A172 (cell line): ENCODE measurements at places on chromosomes 12 and 14. TPM values are rescaled to one million over a fixed set of nuclear protein-coding genes. Genes with fewer than 3 reads are reported as not detected.
A peak's percentile ranks its signal among the peaks of the same experiment; 100 is the strongest.

DNA sequence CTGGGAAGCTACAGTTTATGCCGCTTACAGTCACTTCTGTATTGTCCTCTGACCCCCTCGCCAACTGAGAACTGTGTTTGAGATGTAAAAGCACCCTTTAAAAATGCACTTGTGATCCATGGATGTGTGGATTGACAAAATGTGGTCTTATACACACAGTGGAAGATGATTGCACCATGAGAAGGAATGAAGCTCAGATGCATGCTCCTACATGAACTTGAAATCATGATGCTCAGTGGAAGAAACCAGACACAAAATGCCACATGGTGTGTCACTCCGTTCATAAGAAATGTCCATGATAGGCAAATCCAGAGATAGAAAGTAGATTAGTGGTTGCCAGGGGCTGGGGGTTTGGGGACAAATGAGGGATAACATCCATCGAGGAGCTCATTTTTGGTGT, 58.0 kb downstream of the PITPNM2 start:
- DNase-seq, result no peak

DNA sequence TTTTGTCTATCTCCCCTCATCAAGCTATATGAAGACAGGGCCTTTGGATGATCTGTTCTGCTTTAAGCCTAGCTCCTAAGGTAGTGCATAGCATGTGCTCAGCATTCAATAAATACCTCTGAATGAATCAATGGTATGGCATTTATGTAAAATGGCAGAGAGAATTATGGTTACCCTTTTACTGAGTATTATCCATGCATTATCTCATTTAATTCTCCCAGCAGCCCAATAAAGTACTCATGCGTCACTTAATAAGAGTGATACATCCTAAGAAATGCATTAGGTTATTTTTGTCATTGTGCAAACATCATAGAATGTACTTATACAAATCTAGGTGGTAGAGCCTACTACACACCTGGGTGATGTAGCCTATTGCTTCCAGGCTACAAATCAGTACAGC, 269.7 kb downstream of the KSR2 start:
- DNase-seq, result peak; percentile 22

Gene FGF6
- not detected in 2 replicates for total RNA-seq

- DNase-seq, result no peak
These were observed 8.9 kb downstream of the FANCM start for GRCh38 chr14:45144658-45145057.

GRCh38 chr14:66070542-66071319, 415.4 kb upstream of the CCDC196 start:
- DNase-seq, result peak; percentile 4

Gene GEMIN2
- total RNA-seq, result 21.0 and 24.2 TPM in 2 replicates

DNA sequence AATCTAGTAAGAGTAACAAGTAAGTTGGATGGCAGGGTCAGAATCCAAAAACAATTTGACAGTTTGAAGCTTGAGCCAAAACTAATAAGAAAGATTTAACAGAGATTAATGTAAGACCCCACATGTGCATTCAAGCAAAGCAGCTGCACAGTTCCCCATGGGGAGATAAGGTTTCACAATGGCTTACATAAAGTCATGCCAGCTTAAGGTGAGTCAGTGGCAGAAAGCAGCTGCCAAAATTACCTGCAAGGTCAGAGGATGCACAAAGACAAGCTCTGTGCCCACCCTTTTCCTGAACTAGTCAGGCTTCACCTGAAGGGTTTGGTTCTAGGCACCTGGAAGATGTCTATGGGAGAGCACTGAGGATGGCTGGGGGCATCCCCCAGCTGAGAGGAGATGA, 36.6 kb upstream of the KRT77 start:
- no peak for DNase-seq

- no peak for DNase-seq
These were observed 99.9 kb upstream of the SLC24A4 start for GRCh38 chr14:92223025-92223424.

Gene NRXN3
- total RNA-seq, result 0.59 and 0.74 TPM in 2 replicates

Gene LYZ
- total RNA-seq, result 0.07 and 2.3 TPM in 2 replicates

DNA sequence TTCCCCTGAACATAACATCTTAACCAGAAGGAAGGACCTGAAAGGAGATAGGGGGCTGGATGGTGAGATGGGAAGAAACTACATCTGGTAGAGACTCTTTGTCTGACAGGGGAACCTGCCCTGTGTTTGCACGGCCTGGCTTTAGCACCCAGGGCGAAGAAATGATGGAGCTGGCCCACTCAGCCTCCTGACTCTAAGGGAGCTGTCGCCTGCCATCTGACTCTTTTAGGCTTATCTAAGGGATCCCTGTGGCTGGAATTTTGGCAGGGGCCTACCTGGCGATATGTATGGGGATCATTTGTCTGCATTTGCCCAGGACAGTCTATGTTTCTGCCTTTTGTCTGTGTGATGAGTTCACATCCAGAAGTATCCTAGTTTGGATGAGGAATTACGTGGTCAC, 15.6 kb upstream of the CACNA2D4 start:
- no peak for DNase-seq

GRCh38 chr14:60738843-60739508, 4.4 kb downstream of the MNAT1 start:
- DNase-seq, result no peak

Gene FSCB
- total RNA-seq, result not detected in 2 replicates

Gene FAM222A
- total RNA-seq, result 3.7 and 4.2 TPM in 2 replicates

DNA sequence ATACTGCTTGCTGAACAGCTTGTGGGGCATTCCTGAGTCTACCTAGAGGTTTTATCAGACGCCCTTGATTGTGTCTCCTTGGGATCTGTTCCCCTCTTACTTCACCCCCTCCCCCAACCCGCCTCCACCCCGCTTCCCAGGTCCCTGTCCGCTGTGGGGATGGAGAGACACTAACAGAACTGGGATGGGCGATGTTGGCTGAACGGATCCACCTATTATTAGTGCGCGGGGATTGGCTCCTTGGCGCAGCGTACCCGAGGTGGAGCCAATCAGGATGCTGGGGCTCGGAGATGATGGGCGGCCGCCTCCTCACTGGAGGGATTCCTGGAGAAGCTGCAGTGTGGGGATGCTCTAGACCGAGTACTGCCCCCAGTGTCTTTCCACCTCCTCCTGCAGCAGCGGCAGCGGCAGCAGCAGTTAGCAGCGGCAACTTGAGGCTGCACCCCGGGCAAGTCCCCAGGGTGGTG, at the start of gene SYT1:
Gene SYT1 (plus strand): TSS at position 372 of the 467 bp plus-strand sequence.
- peak; percentile 90 for DNase-seq

Gene PTCSC3
- total RNA-seq, result not detected in 2 replicates

Gene SPX
- 0.07 TPM in 1 of 2 replicates, not detected in the other for total RNA-seq

GRCh38 chr14:27881646-27882045, 884.9 kb upstream of the FOXG1 start:
- no peak for DNase-seq

DNA sequence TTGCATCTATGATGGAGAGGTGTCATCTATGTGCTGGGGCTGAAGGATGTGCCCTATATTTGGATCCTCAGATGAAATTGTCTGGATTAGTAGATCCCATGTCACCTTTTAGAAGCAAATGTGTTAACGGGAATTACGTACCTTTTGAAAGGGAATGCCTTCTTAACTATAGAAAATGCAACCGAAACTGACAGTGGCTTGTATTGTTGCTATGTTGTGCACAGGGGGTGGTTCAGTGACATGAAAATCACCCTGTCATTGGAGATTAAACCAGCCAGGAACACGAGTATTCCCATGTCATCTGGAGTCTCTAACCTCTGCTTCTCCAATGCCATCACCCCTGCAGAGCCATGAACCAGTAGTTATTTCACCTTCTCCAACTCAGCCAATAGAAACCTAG, 110.2 kb downstream of the METTL25 start:
- no peak for DNase-seq
